Activated T-cell treated with anti-CD3 and anti-CD28 coated beads for 48 hours (primary cell): ENCODE measurements at places on chromosomes 1 and 21.

DNA sequence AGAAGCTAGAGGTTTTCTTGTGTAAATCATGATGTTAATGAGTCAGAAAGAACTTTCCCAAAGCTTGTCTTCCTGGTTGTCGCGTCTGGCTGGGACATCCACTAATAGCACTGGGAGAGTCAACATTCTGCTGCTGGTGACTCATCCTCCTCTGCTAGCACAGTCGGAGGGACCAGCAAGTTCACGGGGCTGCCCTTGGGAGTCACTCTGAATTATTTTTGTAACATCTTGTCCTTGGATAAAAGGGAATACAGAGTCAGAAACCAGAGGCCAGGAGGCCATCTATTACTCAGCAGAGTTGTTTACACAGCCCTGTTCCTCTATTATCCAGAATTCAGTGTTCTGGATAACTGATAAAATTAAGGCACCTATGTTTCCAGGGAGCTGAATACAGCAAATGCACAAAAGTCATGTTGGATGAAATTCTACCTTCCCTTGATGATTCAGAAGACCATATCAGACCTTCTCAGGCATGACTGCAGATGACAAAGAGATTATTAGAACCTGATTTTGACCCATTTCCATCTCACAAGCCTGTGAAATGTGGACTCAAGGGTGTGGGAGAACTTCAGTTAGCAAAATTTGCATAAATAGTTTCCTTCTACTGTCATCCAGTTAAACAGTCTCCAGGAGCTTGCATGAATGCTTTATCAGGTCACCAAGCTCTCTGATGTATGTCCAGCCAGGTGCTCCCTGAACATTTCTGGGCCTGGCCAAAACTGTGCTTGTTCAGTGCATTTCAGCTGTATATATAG lies 68.1 kb downstream of the JAK1 start:
- DNase-seq, result no peak

- DNase-seq, result no peak
Measured at GRCh38 chr1:230087028-230087716, 20.1 kb downstream of the GALNT2 start.

- no peak for DNase-seq
Measured at GRCh38 chr1:231166398-231166797, 4.5 kb downstream of the TRIM67 start.

GRCh38 chr21:45404730-45405270 lies at the start of gene COL18A1:
TSS of gene COL18A1 (plus strand) at chr21:45405165. CDS start at chr21:45405231, 66 bp downstream.
- peak; percentile 53 for DNase-seq

DNA sequence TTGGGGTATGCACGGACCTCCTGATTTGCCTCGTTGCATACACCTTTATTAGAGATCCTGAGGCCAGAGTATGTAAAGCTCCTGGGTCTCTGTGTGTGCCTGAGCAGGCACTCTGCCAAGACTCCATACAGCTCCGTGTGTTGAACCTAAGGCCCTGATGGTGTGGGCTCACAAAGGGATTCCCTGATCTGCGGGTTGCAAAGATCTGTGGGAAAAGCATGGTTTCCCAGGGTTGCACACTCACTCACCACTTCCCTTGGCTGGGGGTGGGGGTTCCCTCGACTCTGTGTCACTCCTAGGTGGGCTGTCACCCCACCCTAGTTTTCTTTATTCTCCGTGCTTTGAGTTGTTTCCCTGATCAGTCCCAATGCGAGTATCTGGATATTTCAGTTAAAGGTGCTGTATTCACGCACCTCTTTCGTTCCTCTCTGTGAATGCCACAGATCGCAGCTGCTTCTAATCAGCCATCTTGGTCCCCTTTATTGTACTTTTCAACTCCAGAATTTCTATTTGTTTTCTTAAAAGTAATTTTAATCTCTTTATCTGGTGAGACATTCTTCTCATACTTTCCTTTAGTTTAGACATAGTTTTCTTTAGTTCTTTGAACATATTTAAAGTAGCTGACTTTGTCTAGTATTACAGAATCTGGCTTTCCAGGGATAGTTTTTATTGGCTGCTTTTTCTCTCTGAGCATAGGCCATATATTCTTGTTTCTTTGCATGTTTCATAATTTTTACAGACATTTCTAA lies 39.0 kb upstream of the F3 start:
- DNase-seq, result no peak

DNA sequence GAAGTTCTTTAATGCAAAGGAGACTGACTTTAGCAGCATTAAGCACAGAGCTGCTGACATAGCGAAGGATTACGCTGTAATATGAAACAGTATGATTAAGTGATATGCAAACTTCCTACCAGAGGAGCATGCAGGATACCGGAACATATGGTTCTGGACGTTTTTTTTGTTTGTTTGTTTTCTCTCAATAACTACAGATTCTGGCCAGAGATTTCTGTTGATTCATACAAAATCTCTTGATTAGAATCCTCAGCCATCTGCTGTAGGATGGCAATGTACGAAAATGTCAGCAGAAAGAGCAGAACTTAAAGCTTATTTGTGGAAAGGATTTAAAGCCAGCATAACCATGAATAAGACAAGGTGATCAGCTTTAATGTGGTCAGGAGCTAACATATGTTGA lies 970.7 kb downstream of the KCNT2 start:
- no peak for DNase-seq

DNA sequence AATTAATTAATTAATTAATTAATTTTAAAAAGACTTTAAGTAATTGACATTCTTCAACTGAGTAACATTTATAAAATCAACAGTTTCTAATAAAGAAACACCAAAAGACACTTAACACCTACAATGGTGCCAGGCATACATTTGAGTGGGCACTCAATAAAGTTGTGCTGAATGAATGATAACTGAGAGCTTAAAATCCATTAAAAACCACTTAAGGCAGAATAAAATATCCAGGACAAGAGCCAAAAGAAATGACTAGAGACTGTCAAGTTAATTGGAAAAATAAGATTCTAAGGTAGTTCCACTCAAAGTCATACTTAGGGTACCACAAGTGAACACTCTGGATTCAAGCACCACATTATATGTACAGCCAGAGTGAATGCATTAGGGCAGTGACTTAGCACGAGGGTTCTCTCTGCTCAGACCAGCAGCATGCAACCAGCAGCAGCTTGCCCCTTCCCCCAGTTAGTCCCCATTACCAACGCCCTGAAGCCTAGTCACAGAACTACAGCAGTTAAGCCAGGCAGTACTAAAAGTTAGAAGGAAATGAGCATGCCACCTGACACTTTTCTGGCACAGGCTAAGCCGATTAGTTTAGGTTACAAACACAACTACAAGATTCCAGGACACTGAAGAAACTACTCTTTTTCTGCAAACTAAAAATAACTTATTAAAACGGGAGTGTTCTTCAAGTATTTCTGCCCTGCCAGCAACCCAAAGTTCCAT lies 46.5 kb downstream of the LUZP1 start:
- no peak for DNase-seq

DNA sequence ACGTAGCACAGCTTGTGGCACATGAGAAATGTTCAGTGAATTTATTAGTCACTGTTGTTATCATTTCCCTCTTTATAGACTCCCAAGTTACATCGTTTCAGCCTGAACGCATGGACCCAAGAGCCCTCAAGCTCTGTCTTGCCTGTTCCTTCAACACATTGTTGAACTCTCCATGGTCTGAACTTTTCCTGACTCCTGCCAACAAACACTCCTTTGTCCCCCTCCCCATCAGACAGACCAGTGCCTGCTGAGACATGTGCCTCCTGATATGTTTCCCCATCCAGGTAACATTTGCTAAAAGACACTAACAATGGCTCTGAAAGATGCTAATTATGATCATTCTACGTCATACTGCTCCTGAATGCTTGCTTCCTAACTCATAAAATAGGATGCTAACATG lies 108.7 kb upstream of the NFIA start:
- no peak for DNase-seq

GRCh38 chr1:6136516-6137220 lies 43.5 kb downstream of the CHD5 start:
- DNase-seq, result no peak

GRCh38 chr1:208083715-208084085 lies 160.5 kb downstream of the PLXNA2 start:
- DNase-seq, result no peak

DNA sequence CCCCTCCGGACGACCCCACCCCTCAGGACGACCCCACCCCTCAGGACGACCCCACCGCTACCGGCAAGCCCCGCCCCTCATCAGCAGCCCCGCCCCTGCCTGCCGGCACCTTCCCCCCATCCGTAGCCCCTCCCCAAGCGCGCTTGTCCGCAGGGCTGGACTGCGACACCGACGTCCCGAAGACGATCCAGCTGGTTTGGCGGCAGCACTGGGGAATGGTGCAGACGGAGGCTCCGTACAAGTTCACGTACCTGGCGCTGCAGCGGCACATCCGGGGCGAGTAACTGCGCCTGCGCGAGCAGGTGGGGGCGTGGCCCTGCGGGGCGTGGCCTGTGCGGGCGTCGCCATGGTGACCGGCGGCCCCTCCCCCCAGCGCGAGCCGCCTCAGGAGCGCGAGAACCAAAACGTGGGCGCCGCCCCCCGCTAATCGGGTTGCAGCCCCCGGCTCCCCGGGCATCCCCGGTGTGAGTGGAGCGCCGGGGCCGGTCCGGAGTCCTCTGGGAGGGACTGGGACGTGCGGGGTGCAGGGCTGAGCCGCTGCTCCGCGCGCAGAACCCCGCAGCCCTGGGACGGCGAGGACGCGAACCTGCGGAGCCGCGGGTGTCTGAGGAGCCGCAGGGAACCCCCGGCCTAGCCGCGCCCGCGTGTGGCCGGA lies 4.9 kb downstream of the RNF223 start:
- peak; percentile 86 for DNase-seq

DNA sequence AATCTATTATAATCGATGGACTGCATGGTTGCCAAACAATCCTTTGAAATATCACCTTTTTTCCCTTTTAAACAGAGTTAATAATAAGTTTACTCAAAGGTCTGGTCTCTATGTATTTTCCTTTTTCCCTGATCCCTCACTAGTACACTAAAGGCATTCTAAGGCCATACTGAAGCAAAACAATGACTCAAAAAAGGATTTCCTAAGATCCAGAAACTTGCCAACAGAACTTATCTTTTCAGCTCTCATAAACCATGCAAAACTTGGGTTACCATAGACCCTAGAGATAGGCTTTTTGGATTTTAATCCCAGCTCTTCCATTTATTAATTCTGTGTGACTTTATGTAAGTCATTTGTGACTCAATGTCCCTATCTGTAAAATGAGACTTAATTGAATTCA lies 77.1 kb downstream of the IFI44 start:
- no peak for DNase-seq

DNA sequence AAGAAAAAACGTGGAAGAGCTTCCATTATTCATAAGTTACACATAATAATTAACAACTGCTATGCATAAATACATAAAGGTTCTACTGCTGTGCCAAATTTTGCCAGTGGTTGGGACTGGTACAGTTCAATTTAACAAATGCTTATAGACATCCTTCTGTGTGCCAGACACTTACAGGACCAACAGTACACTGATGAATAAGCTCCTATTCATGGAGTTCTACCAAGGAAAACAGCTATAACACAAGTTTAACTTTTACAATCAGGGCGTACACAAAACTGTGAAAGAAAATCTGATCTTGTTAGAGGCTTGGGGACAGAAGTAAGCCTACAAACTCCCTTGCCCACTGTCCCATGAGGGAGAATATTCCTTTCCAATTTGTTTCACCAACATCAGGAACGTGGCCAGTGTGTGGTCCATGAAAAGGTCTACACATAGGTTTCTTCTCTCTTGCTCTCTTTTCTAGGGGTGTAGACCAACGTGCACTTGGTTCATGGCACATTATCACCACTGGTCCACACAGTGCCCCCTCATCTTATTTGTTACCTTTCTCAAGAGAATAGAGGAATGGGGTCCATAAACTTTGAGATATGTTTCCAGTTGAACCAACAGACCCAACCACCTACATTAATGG lies 10.1 kb downstream of the NRIP1 start:
- no peak for DNase-seq

DNA sequence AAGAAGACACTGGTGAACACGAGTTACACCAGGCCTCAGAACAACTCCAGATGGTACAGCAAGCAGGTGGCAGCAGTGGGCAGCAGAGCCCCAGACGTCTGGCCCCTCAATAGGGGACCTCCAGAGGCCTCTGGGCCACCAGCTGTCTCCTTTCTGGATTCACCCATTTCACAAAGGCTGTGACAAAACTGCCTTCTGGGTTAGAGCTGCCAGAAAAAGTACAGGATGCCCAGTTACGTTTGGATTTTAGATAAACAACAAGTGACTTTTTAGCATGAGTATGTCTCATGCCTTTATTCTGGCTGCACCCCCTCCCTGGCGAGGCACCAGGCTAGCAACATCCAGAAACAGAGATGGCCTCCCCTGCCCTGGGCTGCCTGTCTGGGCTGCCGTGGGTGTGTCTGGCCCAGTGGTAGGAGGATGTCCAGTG lies 30.1 kb downstream of the ITPKB start:
- no peak for DNase-seq

- DNase-seq, result peak; percentile 19
Measured at GRCh38 chr1:167401260-167401873, 117.0 kb downstream of the CD247 start.

DNA sequence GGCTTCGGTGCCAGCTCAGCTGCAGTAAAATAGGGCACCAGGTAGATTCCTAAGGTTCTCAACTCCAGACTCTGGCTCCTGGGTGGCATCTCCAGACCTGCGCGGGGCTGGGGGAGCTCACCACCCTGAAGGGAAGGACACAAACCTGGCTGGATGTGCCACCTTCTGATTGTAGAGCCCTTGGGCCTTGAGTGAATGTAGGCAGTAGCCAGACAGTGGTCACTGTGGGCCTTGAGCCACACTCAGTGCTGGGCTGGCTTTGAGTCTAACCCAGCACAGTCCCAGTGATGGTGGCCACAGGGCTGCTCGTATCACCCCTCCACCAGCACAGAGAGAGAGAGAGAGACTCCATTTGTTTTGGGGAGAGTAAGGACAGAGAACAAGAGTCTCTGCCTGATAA lies 38.0 kb upstream of the SH3GLB1 start:
- no peak for DNase-seq

DNA sequence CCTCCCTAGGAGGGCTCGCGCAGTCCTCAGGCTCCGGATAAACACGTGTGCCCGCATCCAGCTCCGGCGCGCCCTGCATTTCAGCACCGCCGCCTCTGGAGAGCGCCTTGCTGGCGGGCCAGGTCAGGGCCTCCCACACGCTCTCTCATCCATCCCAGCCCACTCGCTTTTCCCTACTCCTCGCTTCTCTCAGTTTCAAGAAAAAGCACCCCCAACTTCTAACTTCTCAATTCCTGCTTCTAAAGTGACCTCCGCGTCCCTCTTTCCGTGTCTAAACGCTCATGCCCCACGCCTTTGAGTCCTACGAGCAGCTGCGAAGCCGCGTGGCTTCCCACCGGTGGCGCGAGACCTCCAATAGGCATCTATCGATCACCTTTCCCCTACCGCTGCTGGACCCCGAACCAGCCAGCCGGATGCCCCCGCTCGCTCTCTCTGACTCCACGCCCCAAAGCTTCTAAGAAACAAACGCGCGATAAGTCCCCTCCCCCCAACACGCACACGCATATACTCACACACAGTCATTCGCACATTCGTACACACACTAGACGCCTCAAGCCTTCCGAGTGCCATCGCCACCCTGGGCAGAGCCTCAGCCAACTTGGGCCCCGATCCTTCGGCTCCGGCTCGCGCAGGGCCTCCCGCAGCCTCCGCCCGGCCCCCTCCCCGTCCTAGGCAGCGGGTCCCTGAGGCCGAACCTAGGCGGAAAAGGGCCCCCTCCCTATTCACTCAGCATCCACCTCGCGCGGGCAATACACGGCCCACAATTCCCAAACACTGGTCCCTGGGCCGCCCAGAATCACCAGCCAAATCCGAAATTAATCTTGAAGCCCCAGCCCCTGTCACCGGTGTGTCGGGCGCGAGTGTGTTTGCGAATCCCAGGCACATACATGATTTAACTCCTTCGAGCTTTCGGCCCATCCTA lies 1.1 kb downstream of the NMNAT2 start:
- DNase-seq, result peak; percentile 37
